Activated T-helper 1 cell treated with Interleukin-2 at 50 U/mL for 16 hours (primary cell): ENCODE measurements at places on chromosomes 2 and 18.

- DNase-seq: no peak
Observed at GRCh38 chr2:133768256-133768655, 200.0 kb upstream of the NCKAP5 start.

- no peak for DNase-seq
Observed at GRCh38 chr2:235851828-235852525, 316.2 kb downstream of the GBX2 start.

DNA sequence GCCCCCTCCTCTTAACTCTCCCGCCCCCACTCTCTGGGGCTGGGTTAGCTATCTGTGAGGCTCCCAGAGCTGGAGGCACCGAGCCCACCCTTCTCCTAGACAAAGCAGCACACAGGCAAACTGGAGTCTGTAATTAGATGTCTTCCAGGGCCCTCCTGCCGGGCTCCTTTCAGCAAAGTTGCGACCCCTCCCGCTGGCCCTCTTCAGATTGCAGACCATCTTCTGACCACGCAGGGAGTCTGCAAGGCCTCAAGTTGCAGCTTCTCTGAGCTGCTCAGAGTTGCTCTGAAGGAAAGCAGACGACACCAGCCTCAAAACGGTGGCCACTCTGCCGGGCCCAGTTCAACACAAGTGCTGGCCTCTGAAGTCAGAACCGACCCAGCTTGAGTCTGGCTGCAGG lies 228.4 kb upstream of the COPS8 start:
- DNase-seq: no peak

GRCh38 chr2:173059971-173060461 lies 15.6 kb upstream of the MAP3K20 start:
- no peak for DNase-seq

DNA sequence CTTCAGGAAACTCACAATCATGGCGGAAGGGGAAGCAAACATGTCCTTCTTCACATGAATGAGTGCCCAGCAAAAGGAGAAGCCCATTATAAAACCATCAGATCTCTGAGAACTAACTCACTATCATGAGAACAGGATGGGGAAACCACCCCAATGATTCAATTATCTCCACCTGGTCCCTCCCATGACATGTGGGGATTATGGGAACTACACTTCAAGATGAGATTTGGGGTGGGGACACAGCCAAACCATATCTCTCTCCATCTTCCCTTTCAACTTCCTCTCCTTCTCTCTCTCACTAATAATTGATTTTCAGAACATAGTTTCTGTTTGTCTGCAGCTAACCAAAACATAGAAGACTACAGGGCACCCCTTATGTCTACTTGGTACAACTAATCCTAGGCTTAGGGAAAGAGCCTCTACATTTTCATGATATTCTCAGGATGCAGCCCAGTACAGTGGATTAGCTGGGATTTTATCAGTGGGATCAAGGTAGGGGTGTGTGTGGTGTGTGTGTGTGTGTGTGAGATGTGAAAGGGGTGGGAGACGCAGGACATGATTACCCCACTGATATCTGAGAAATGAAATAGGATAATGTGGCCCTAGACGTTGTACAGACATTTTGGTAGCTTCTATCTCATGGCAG lies 2.8 kb upstream of the ATF2 start:
- no peak for DNase-seq

- DNase-seq: no peak
Observed at GRCh38 chr2:75174981-75175380, 24.3 kb downstream of the TACR1 start.

DNA sequence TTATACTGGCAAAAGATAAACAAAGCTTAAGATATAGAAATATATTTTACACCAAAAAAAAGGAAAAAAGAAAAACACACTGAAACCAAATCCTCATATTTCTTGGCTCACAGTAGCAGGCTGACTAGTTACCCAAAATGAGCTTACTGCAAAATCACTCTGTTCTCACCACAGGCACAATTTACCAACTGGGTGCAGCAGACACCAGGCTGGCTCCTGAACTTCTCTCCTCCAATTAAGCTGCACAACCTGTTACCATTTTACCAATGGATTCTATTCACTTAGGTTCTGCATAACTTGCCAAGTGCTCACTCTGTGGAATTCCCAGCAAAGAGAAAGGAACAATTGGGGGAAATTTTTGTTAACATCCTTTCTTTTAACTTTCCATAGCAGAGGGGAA lies 679.3 kb downstream of the ZEB2 start:
- DNase-seq: no peak

GRCh38 chr2:179265082-179265510 lies 464 bp upstream of the SESTD1 start:
- no peak for DNase-seq

DNA sequence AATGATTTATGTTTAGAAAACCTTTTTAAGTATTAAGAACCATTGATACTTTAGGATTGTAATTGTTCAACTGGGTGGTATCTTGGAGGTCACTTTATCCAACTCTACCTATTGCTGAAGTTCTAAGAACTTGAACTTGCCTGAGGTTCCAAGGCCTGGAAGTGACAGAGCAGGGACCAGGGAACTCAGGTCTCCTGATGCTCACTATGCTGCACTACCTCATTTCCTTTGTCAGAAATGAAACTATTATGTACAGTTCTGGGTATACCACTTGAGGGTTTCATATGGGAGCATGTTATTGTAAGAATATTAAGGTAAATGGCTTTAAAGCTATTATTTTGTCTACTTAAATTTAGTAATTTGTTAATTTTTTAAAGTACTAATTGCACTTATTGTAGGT lies 3.0 kb downstream of the MBD5 start:
- DNase-seq: no peak

- DNase-seq: no peak
Observed at GRCh38 chr18:24031916-24032315, 17.4 kb downstream of the TTC39C start.

DNA sequence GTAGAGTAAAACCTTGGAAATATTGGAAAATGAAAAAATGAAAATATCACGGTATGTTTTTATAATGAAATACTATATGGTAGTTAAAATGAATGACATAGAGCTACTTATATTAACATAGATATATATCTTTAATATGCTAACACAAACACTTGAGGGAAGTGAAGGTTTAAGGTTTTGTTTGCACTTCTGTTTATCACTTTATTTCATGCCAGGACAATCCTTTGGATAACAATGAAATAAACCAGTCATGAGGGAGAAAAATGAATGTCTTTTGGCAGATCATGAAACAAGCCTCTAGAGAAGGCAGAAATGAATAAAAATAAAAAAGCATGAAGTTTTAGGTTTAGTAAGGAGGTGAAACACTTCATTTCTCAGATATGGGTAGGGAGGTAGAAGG lies 89.9 kb downstream of the BAZ2B start:
- no peak for DNase-seq

- DNase-seq: no peak
Observed at GRCh38 chr2:82852787-82853186, 1606.3 kb downstream of the SUCLG1 start.

- DNase-seq: no peak
Observed at GRCh38 chr2:176098366-176099158, 1.0 kb upstream of the HOXD12 start.

GRCh38 chr2:218898109-218898878 lies 17.6 kb downstream of the WNT10A start:
- peak; percentile 69 for DNase-seq

DNA sequence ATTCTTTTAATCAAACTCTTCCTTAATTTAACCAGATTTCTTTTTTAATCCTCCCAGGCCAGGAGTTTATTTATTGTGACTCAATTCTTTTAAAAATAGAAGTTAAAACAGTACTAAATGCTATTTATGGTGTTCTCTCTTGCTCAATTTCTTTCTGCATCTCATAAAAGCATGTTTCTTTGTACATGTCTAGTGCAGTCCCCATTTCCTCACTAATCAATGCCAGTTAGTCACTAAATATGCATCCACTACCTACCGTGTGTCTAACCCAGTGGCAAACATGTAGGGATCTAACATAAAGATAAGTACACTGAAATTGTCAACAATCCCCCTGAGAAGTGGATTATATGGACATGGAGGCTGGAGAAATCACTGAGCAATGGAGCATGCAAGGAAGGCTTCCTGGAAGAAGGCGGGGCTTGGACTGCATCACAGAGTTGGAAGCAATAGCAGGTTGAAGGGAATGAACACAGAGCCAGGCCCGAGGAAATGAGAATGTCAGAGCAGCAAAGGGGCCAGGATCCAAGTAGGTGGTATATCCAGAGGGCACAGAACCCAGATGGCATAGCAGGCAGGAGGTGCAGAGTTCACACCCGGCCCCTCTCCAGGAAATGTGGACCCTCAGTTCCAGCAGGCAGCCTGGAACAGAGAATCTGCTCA lies 105.3 kb upstream of the FOSL2 start:
- DNase-seq: no peak

DNA sequence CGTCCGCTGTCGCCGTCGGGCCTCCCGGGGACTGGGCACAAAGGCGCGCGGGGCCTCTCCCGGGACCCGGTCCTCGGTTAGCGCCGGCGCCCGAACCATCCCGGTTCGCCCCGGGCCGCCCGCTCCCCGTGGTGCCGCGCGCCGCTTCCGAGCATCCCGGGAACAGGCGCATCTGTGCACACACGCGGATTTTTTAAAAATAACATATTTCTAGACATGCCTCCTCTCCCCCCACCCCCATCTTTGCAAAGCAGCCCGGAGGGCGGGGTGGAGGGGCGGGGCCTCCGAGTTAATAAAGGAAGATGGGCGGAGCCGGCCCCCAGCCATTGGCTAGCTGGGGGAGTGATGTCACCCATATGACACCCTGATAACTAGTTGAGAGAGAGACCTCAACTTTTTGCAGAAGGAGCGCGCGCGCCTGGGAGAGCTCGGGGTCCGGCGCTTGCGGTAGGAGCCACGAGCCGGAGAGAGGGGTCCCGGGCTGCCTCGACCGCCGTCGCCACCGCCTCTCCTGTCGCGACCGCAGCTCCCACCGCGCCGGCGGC lies at the start of gene SOX11:
TSS of gene SOX11 (plus strand) at position 400 of the 545 bp plus-strand sequence. CDS start 338 bp downstream, outside the sequence.
- DNase-seq: no peak

DNA sequence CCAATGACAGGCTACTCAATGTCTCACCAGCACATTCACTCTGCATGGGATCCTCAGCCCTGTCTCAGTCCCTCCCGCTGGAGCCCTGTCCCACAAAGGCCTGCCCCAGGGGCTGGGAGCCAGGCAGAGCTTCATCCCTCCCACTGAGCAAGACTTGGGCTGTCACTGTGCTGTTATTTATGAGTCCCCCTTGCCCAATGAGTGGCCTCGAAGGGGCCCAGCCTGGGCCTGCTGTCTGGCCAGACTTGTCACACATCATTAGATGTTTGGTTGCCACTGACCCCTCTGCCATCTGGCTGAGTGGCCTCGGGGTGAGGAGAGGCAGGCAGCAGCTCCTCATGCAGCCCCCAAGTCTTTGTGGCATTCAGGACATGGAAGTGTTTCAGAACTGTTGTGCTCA lies 330.6 kb upstream of the SKOR2 start:
- DNase-seq: no peak

- no peak for DNase-seq
Observed at GRCh38 chr18:46060359-46060841, 11.7 kb downstream of the PSTPIP2 start.

DNA sequence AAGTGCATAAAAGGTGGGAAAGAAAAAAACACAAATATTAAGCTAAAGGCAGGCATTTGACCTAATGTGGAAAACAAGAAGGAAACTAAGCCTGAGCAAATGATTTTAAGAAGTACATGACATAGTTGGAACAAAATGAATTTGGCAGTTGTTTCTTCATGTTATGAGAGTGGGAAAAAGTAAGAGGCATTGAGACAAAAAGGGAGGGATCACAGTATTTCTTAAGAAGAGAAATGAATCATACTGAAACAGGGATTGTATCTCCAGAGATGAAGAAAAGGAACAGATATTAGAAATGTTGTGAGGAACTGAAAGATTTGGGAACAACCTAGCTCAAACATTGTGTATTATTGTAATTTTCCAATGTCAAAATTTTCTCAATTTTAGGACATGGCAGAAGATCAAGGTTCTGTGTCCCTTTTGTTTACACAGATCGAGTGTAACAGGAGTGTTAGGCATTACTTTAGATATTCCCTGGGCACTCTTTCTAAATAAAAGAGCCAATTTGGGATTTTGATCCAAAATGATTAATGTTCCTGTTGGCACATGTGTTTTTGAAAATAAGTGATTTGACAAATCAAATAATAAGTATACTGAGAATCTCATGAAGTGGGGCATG lies 98.6 kb downstream of the CALCRL start:
- DNase-seq: no peak

DNA sequence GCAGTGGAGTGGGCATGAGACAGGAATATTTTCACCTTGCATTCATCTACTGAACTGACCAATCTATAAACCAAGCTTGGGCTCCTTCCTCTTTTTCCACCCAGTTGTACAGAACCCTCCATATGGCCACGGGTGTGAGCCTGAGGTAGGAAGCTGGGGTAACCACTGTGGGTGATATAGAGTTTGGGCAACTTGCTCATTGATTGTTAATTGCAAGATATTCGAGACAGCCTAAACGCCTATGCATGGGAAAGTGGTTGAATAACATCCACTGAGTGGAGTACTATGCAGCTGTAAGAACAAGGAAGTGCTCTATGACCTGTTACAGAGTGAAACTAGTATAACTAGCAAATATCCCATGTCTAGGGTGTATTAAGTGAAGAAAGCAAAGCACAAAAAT lies 7.3 kb upstream of the VAPA start:
- no peak for DNase-seq

- no peak for DNase-seq
Observed at GRCh38 chr2:216372761-216373291, 543 bp upstream of the MARCHF4 start.

- DNase-seq: no peak
Observed at GRCh38 chr2:77169426-77169825, 352.8 kb downstream of the LRRTM4 start.

DNA sequence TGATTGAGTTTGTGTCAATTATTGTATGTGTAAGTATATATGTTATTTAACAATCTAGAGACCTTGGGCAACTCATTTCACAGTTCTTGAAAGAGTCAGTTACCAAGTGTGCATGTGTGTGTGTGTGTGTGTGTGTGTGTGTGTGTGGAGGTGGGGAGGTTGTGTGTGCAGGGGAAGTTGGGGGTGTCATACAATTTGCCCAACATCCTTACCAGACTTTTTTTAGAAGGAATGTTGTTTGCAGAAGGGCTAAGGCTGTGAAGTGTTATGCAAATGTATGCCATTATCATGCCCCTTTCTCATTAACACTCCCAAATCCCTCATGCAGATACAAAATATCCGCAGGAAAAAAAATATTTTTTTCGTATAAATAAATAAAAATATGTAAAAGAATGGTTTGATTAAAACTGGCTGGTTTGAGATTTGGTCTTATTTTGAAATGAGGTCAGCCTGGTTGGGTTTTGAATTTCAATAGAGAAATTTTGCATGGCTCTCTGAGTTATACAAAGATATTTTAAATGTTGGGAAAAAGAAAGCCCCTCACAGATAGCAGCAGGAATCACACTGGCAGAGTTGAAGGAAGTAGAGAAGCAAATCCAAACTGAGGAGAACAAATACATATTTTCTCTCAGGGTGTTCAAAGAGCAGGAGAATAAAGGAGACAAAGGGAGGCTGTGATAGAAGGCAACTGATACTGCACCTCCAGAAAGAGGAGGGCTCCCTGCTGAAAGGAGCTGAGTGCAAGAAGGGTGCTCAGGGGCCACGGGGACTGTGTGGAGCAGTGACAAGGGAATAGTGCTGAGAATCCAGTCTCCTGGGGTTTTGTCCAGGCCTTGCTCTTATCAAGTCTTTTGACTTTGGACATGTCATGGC lies 1365.5 kb upstream of the CELF4 start:
- no peak for DNase-seq
